NCI-H446 treated with DMSO at 0.1 percent for 48 hours (cell line): ENCODE measurements at places on chromosomes 13 and 19.

- no peak for DNase-seq
These were observed 1411.5 kb downstream of the SLITRK5 start for GRCh38 chr13:89082623-89083022.

GRCh38 chr19:4058693-4059452, 7.8 kb downstream of the ZBTB7A start:
- no peak for DNase-seq

- no peak for DNase-seq
These were observed 566 bp upstream of the CCDC97 start for GRCh38 chr19:41309180-41310032.

DNA sequence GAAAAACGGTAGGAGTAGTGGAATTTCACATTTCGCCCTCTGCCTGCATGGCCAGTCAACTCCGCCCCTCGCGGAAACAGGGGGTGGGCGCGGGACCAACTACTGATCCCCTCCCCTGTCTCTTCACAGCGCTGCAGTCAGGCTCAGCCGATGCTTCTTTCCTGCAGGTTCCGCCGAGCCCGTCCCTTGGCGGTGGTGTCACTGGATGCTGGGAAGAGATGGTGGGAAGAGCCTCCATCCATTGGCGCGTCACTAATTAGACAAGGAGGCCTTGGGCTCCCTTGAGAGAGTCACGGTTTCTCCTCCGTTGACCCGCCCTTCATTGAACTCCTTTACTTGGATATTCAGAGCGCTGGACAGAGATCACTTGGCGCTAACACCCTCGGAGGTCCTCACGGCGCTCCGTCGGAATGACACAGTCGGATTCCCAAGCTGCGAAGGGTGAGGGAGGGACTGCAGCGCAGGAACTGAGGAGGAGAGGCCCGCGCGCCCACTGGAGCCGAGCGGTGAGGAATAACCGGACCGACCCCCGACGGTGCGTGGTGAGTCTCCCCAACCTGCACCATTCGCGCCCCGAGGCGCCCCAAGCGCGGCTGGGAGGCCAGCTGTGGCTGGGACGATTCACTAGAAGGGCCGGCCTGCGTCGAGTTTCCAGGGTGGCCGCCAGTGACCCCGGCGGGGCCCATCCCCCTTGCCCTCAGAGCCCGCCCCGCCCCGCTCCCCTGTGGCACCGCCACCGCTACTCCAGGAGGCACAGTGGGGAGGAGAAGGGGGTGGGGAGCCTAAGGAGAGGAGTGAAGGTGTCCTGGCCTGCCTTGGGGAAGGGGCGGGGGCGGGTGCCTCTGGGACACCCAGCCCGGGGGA, 11.2 kb upstream of the CEACAM21 start:
- no peak for DNase-seq

- DNase-seq = peak; percentile 75
These were observed 309.3 kb upstream of the MAB21L1 start for GRCh38 chr13:35785576-35786303.

DNA sequence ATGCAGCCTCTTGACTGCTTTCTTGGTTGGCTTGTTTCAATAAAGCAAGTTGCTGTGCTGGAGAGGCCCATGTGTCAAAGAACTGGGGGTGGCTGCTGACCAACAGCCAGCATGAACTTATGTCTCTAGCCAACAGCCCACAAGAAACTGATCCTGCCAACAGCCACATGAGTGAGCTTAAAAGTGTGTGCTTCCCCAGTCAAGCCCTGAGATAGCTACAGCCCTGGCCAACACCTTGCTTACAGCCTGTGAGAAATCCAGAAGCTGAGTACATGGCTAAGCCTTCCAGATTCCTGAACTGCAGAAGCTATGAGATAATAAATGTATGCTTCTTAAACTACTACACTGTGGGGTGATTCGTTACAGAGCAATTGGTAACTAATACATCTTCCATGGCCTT, 38.9 kb upstream of the IPO5 start:
- no peak for DNase-seq

- DNase-seq = no peak
These were observed 78.9 kb upstream of the FLT1 start for GRCh38 chr13:28573595-28574373.

GRCh38 chr13:30712536-30713532, 22.5 kb upstream of the ALOX5AP start:
- no peak for DNase-seq

- no peak for DNase-seq
These were observed 20.7 kb downstream of the RFC3 start for GRCh38 chr13:33838647-33839046.

- no peak for DNase-seq
These were observed 72.8 kb downstream of the ATP7B start for GRCh38 chr13:51938454-51938853.

- no peak for DNase-seq
These were observed 19.1 kb upstream of the TEX101 start for GRCh38 chr19:43395561-43395960.

- DNase-seq = no peak
These were observed 4.2 kb upstream of the ZNF486 start for GRCh38 chr19:20162821-20163220.

- peak; percentile 24 for DNase-seq
These were observed 161.5 kb downstream of the MZT1 start for GRCh38 chr13:72565893-72566292.

DNA sequence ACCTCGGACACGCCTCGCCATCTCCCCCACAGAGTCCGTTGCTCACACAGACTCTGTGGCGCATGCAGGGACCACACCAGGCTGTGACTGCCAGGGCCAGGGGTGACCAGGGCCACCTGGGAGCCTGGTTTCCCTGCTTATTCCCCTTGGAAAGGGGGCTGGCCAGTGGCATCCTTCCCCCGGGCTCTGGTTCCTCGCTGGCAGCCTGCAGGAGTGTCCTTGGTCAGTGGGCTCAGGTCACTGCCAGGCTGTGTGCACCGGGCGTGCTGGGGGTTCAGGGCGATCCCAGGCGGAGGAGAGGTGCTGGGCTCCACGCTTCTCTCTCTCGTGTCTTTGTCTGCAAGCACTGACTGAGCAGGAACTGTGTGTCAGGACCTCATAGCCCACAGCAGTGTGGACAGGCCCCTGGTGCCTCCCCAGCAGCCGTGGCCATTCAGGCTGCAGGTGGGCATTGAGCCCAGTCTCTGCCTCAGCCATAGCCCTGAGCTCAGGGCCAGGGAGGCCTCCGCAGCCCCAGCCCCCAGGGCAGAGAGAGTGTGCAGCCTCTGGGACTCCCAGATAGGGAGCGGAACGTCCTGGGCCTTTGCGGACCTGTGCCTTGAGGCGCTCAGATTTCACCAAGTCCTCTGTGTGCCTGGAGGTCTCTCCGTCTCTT, 6.5 kb downstream of the PIAS4 start:
- no peak for DNase-seq

DNA sequence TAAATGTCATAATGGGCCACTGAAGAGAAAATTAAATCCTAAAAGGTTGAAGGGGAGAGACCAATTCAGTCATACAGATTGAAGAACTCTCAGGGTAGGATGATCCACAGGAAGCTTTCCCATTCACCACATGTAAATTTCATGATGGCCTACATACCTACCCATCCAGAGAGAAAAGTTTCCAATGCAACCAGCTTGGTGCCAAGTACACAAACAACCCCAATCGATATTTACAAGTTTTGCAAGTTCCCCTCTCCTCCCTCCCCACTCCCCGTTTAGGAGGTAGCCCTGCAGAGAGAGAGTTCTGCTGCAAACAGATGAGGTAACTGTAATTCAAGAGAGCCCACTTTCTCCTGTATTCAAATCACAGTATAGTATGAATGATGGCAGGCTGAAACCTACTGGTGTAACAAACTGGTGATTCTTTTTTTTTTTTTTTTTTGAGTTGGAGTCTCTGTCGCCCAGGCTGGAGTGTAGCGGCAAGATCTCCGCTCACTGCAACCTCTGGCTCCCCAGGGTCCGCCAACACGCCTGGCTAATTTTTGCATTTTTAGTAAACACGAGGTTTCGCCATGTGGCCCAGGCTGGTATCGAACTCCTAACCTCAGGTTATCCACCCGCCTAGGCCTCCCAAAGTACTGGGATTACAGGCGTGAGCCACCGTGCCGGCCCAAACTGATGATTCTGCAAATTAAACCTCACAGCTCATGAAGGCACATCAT, 14.4 kb downstream of the FOXO1 start:
- DNase-seq = no peak
